Activated T-helper 1 cell treated with anti-CD3 and anti-CD28 coated beads, Interleukin-12 subunit alpha, Interleukin-12 subunit beta, Interleukin-2, Interleukin-4 antibody, amounts not matched to agents 30 ng/mL and 10 ng/mL and 1 ng/mL, durations not matched to agents 14 hours and 24 hours and 36 hours (primary cell): ENCODE measurements at places on chromosomes 13 and 19. TPM values are rescaled to one million over a fixed set of nuclear protein-coding genes. Genes with fewer than 3 reads are reported as not detected.

DNA sequence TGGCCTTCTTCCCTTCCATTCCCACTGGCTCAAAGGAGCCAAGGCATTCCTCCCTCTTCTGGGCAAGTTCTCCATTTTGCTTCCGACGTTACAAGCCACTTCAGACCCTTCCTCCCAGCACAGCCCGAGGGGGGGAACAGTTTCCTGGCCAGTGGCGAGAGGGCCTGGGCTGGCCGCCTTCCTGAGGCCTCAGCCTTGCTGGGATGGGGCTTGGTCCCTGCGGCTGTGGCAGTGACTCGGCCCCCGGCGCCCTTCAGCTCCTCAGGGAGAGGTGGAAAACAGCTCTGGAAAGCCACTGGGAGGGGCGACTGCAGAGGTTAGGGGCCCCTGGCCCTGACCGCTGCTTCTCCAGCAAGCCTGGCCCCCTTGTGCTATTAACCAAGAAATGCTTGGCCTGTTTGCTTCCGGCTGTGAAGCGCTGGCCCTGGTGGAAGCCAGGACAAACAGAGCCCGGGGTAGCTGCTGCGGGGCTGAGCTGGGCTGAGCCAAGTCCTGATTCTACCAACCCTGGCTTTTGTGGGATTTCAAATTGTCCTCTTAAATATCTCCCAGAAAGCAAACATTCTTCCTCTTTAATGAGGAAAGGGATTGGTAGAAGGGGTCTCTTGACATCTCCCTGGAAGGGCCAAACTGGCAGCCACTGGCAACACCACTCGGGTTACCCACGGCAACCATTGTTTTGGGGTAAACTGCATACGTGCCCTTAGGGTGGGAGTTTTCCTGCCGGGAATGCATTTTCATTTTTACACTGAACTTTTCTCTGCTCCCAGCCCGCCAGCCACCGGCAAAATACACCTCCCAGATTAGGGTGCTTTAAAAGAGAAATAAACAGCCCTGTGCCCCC, 38.7 kb downstream of the C13orf46 start:
- no peak for DNase-seq

GRCh38 chr13:27183561-27184147, 12.0 kb upstream of the USP12 start:
- no peak for DNase-seq

GRCh38 chr13:97879646-97880310, 73.7 kb upstream of the IPO5 start:
- DNase-seq = no peak

- DNase-seq = no peak
These were observed 5.2 kb downstream of the PRMT1 start for GRCh38 chr19:49682274-49682673.

GRCh38 chr19:46428239-46429135, at the start of gene PNMA8C:
PNMA8C (minus strand) TSS chr19:46428936; CDS start chr19:46428359, 577 bp downstream.
- DNase-seq = peak; percentile 56

Gene PSG11
- not detected in 2 replicates for total RNA-seq
